Activated gamma-delta T cell (primary cell): ENCODE measurements at places on chromosomes 7 and 10.

GRCh38 chr7:30526163-30526562 lies 21.5 kb upstream of the GGCT start:
- no peak for DNase-seq

GRCh38 chr10:19263262-19263661 lies 214.7 kb downstream of the MALRD1 start:
- no peak for DNase-seq

DNA sequence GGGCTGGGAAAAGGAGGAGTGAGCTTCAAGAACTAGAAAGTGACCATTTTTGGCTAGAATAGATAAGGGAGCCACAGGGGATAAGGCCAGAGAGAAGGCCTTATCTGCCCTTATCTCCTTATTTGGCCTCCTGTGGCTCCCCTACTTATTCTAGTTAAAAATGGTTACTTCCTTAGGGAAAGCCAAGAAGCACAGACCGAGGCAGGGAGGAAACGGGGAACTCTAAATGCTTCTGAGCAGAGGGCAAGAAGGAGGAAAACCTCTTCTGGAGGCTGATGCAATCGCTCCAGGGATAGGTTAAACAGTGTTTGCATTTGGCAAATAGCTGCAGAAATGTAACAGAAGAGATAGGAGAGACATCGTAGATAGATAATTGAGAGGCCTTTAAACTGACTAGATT lies 18.6 kb downstream of the NRP1 start:
- no peak for DNase-seq

- no peak for DNase-seq
Measured at GRCh38 chr7:2999078-2999500, 44.6 kb downstream of the CARD11 start.

GRCh38 chr7:27154901-27155815 lies 1.3 kb downstream of the HOXA7 start:
- DNase-seq, result no peak

DNA sequence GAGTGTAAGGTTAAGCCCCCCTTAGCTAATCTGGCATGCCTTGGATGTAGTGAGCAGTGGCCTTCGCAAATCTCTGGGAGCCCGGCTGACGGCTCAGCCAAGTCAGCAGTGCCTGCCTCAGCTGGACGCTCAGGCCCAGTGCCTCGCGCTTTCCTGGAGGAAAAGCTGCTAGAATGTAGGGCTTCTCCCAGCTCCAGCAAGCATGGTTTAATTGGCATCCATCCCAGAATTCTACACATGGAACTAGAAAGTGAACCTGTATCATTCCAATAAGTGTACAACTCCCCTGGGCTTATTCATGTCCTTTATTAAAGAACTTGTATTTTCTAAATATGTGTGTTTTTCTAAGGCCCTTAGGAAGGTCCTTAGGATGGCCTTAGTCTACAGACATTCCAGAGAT lies 287.8 kb upstream of the SHH start:
- DNase-seq, result no peak

- no peak for DNase-seq
Measured at GRCh38 chr10:10294184-10294880, 723.3 kb upstream of the CELF2 start.

DNA sequence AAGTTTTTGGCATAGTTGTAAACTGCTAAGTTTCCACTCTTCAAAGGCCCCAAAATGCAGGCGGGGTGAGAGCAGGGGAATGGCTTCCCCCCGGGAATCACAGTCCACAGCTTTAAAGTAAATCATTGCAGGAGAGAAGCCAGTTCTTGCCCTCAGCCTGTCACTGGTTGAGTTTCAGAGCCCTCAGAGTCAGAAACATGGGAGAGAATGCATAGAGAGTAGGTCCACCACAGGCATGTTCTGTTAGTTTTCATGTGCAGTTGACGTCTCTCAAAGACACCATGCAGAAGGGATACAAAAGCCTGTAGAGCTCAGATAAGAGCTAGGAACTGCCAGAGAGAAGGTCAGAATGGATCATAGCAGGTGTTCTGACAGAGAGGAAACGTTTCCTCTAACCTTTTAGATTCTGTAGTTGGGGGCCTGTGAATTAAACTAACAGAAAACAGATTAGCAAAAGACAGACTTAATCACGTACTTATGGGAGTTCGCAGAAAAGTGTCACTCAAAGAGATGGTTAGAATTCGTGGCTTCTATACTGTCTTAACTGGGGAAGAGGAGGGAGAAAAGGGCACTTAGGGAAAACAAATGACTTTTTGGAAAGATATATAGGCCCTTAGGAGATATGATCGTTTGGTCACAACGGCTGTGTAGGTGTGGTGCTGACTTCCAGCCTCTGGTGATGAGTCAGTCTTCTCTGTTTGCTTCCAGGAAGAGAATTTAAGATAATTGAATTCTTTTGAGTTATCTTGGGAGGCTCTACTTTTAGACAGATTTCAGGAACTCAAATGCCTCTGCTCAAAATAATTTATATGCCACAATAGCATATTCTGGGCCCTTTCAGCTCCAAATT lies 48.0 kb upstream of the MSRB2 start:
- DNase-seq, result no peak

- peak; percentile 67 for DNase-seq
Measured at GRCh38 chr10:67849331-67850011, 11.5 kb upstream of the DNAJC12 start.

GRCh38 chr7:82247814-82248433 lies 195.7 kb downstream of the CACNA2D1 start:
- no peak for DNase-seq
